ENCODE measurements at places on chromosomes 5 and 9.

GRCh38 chr9:87498046-87498810, 561 bp downstream of the DAPK1 start:
- no peak for DNase-seq

DNA sequence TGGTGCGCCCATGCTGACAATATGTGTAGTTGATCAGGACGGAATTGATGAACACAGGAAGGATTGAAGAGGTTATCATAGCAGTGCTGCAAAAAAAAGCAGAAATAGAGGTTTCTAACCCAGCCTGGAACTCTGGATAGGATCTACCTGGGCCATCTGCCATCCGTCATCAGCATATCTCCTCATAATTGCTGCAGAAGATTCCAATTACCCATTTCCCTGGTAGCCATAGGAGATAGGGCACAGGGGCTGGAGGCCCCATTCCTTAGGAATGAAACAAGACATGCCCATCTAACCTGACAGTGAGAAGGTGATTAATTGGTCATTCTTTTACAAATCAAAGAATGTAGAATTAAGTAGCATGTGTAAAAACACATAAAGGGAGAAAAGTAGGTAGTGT, 60.3 kb upstream of the TRIM32 start:
- DNase-seq = no peak

GRCh38 chr9:94159069-94159939, 75.0 kb downstream of the PTPDC1 start:
- DNase-seq = no peak

GRCh38 chr9:2955575-2955974, 111.7 kb upstream of the PUM3 start:
- DNase-seq = no peak

DNA sequence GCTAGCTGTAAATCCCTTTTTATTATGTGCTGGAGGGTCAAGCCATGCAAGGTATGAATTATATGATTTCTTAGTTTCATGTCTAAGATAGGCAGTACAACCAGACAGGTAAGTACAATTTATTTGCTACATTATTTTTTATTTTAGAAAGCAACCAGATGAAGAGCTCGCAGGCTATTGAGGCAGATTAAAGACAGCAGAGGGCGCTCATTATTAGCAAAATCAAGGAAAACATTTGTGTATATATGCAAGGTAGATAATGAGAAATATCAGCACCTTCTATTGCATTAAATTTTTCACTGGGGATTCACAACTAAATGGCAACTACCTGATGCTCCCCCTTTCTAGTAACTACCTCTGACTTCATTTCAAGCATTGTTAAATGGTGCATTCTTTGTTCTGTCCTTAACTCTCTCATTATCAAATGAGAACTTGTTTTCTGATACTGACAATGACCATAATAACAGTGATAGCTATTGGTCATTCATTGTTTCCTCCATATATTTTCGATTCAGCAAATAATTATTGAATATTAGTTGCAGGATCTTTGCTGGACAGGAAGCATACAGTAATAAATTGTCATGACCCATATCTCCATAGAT, 8.6 kb downstream of the SCGB3A2 start:
- no peak for DNase-seq

GRCh38 chr5:32020271-32020670, 153.8 kb downstream of the GOLPH3 start:
- DNase-seq = no peak

GRCh38 chr9:79581794-79582193, 10.0 kb downstream of the TLE4 start:
- DNase-seq = no peak

Measured in activated CD8-positive, alpha-beta memory T cell treated with anti-CD3 and anti-CD28 coated beads for 48 hours (primary cell).